Glutamatergic neuron (in vitro differentiated cells): ENCODE measurements at places on chromosomes 6 and 20. TPM values are rescaled to one million over a fixed set of nuclear protein-coding genes. Genes with fewer than 3 reads are reported as not detected.

DNA sequence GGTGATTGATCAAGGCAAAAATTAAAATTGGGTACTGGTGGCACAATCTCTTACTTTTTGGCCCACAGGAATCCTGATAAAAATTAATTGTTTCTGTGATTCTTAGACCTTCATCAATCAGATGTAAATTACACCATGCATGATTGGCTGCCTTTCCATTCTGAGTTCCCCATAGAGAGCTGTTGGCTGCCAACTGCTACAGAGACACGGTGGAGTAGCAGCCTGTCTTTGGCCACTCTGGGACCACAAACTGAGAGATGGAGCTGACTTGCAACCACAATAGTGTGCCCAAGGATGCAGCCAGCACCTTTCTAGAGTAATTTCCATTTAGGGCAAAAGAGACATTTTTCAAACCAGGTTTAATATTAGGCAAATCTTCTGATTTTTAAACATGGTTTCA is 274.3 kb upstream of the MMS22L start:
- no peaks in the 10 kb centered on the region for H3K27me3 ChIP-seq
- no peak overlapping the region for H3K4me3 ChIP-seq
- no peak for DNase-seq
- H3K36me3 ChIP-seq, result no peaks in the 10 kb centered on the region
- no peaks in the 10 kb centered on the region for H3K4me1 ChIP-seq

The HSP90AB1 gene
- 771 TPM for total RNA-seq

The MYMX gene
- 0.91 TPM for total RNA-seq

The PBOV1 gene
- total RNA-seq, result not detected

The GRM1 gene
- 0.17 TPM for total RNA-seq

The ECI2 gene
- 18.7 TPM for total RNA-seq

The TAAR5 gene
- not detected for total RNA-seq

DNA sequence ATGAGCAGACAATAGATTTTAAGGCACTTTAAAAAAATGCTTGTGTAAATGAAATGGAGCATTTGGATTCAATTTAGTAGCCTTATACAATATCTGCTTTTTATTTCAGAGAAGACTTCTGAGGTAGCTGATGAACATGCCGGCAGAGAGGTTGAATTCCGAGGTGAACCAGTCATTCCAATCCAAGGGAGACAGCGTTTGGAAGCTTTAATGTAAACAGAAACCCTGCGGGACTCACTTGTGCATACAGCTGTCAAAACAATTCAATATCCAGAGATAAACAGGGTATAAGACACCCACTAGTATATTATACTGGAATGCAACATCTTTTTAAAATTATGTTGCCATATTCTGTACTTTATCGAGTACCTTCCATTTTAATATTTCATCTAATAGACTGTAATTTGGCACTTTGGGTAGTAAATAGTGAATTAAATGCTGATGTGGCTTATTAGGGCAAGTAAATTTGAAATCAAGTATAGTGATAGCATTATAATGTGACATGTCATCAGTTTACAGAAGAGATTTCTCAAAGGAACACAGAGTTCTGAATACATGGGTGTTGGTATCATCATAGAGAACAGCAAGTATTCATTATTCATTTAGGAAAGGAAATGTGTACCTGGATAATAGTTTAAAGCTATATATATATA is 347.7 kb downstream of the PRKN start:
- no peak overlapping the region for H3K4me3 ChIP-seq
- H3K36me3 ChIP-seq, result no peaks in the 10 kb centered on the region
- H3K27ac ChIP-seq, result no peak overlapping the region
- H3K4me1 ChIP-seq, result no peaks in the 10 kb centered on the region
- H3K27me3 ChIP-seq, result no peaks in the 10 kb centered on the region

GRCh38 chr6:63527658-63528514 is 44.4 kb upstream of the LOC128125822 start:
- H3K27ac ChIP-seq, result no peak overlapping the region
- no peaks in the 10 kb centered on the region for H3K4me1 ChIP-seq
- H3K27me3 ChIP-seq, result no peaks in the 10 kb centered on the region
- H3K36me3 ChIP-seq, result no peaks in the 10 kb centered on the region
- no peak overlapping the region for H3K4me3 ChIP-seq

DNA sequence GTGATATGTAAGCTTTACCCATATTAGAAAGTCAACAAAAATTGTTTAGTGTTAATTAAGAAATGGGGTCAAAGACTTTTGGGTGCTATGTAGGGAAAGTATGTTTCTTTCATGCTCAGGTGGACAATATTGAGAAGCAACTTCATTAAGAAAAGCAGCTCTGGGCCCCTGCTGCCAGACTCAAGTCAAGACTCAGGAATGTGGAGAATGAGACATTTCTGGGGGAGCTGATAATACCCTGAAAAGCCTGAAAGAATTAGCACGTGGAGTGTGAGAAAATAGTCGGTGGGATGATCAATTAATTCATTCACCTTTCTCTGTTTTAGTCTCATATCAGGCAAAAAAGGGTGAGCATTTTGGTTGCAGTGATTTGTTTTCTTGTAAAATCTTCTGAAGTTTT is 175.1 kb upstream of the IMPG1 start:
- no peaks in the 10 kb centered on the region for H3K36me3 ChIP-seq
- H3K27me3 ChIP-seq, result no peaks in the 10 kb centered on the region
- no peak overlapping the region for H3K27ac ChIP-seq
- no peaks in the 10 kb centered on the region for H3K4me1 ChIP-seq
- no peak overlapping the region for H3K4me3 ChIP-seq
- no peak for DNase-seq

DNA sequence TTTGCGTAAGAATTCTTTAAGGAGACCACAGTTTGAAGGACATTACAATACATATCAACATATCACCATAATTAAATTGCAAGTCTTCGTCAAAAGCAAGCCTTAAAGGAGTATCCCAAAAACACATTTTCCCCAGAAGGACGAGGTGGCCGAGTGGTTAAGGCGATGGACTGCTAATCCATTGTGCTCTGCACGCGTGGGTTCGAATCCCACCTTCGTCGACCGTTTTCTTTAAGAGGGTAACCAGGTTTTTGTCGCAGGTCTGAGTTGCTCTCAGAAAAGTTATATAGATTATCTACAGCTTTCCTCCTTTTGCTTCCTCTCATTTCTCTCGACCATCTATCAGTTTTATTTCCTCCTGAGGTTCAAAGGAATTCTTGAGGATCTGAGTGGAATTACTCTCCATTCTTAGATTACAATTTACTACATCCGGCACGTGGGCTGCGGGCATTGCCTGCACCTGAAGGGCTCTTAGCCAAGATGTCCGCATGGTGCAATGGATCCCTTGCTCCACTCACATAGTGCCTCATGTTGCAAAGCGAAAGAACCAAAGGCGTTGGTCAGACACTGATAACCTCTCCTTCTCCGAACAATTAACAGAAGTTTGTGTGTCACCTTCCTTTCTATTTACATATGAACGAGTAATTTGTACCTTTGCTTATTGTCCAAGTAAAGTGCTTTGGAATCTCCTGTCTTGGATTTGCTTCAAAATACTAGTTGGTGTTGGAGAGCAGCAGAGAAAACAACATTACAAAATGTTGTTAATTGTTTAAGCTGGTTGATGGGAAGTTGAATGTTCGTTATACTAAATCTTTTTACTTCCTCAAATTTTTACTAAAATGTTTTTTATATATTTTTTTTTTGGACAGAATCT is 14.0 kb downstream of the POM121L2 start:
- peak; percentile 38 for DNase-seq
- H3K27ac ChIP-seq, result peak overlapping the region; percentile 49
- peaks cover 23% of the 10 kb centered on the region for H3K27me3 ChIP-seq
- peak overlapping the region; percentile 78 for H3K4me3 ChIP-seq
- H3K4me1 ChIP-seq, result peaks cover 8% of the 10 kb centered on the region
- H3K36me3 ChIP-seq, result no peaks in the 10 kb centered on the region

The IL17F gene
- not detected for total RNA-seq

DNA sequence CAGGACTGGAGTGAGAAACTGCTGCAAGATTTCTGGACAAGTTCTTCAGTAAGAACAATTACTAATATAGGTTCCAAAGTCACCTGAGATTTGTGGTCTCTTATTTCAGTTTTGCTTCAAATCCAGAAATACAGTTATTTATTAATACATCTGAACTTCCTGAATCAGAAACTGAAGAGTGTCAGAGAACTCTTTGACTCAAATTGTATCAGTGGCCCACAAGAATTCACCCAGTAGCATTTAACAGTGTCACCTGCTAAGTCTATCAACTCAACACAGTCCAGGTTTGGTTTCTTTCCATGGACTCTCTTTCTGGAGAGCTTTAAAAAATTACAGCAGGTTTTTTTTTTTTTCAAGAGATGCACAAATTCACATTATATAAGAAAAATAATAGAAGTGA is 18.8 kb upstream of the NHSL1 start:
- no peak for DNase-seq
- peaks cover 5% of the 10 kb centered on the region for H3K27me3 ChIP-seq
- no peak overlapping the region for H3K4me3 ChIP-seq
- H3K4me1 ChIP-seq, result peaks cover 6% of the 10 kb centered on the region
- H3K27ac ChIP-seq, result no peak overlapping the region

The SIRPB2 gene
- total RNA-seq, result not detected

The CLDN20 gene
- not detected for total RNA-seq

GRCh38 chr6:28802417-28803336 is 121.1 kb downstream of the TRIM27 start:
- peaks cover 14% of the 10 kb centered on the region for H3K27me3 ChIP-seq
- peak overlapping the region; percentile 28 for H3K4me3 ChIP-seq
- H3K36me3 ChIP-seq, result no peaks in the 10 kb centered on the region
- no peak overlapping the region for H3K27ac ChIP-seq

The CTAGE9 gene
- total RNA-seq, result not detected

The TMEM244 gene
- not detected for total RNA-seq

The CGAS gene
- 0.37 TPM for total RNA-seq

DNA sequence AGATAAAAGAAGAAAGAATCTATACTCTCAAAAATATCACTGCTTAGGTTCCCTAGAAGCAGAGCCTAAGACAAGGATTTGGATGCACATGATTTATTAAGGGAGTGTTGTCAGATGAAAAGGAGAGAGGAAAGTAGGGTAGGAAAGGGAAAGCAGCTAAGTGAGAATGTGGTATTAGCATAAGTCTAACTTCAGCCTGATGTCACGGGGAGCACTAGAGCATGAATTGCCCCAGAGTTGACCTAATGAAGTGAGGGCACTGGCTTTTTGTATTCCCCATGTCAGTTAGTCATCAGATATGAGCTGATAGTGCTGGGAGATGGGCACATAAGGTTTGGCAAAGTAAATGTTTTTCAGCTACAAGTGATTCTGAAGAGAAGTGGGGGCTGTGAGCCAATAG is 129.0 kb upstream of the THEMIS start:
- no peak overlapping the region for H3K4me3 ChIP-seq
- no peak for DNase-seq
- H3K4me1 ChIP-seq, result peaks cover 6% of the 10 kb centered on the region
- H3K27me3 ChIP-seq, result no peaks in the 10 kb centered on the region
- H3K27ac ChIP-seq, result no peak overlapping the region

The TNF gene
- total RNA-seq, result not detected

GRCh38 chr6:129320892-129321291 is 389.1 kb downstream of the ARHGAP18 start:
- peaks cover 3% of the 10 kb centered on the region for H3K4me1 ChIP-seq
- H3K36me3 ChIP-seq, result no peaks in the 10 kb centered on the region
- no peak overlapping the region for H3K4me3 ChIP-seq
- H3K27me3 ChIP-seq, result no peaks in the 10 kb centered on the region
- no peak overlapping the region for H3K27ac ChIP-seq
- no peak for DNase-seq

The SLC24A3 gene
- 9.7 TPM for total RNA-seq

DNA sequence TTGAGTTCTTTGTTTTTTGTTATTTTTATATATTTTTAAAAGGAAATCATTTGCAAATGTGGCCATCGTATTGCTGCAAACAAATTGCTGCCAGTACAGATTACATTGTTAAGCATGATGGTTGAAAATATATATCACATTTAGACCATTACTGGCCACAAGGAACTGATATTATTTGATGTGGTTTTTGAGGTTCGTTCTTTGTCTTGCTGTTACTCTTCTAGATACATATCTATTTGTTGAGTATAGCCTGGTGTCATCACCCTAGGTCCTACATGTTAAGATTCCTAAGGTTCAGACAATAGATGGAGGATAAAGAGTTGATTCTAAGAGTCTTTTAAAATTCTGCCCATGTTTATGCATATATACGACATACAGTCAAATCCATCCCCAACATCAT is 306.0 kb downstream of the FARS2 start:
- DNase-seq, result no peak
- H3K27me3 ChIP-seq, result no peaks in the 10 kb centered on the region
- H3K4me3 ChIP-seq, result no peak overlapping the region
- H3K36me3 ChIP-seq, result peaks cover 2% of the 10 kb centered on the region
